A549 treated with Hydrocortisone at 1 μM for 4 hours (cell line): ENCODE measurements at places on chromosomes 5 and 9. TPM values are rescaled to one million over a fixed set of nuclear protein-coding genes. Genes with fewer than 3 reads are reported as not detected.

The EIF4EBP3 gene
- total RNA-seq: 0.39 to 3.0 TPM (median 1.8 TPM) in 5 replicates

The CTXN3 gene
- total RNA-seq: not detected in 5 replicates

The FRRS1L gene
- 0.15 to 0.21 TPM (median 0.21 TPM) in 5 replicates for total RNA-seq

The F2RL1 gene
- total RNA-seq: 228 to 272 TPM (median 255 TPM) in 5 replicates

The PCYOX1L gene
- total RNA-seq: 2.5 to 3.1 TPM (median 2.8 TPM) in 5 replicates

The CRB2 gene
- total RNA-seq: 0.09 to 0.20 TPM (median 0.10 TPM) in 5 replicates

The PPP3R2 gene
- total RNA-seq: not detected in 5 replicates

The CD274 gene
- total RNA-seq: 1.0 to 2.1 TPM (median 1.3 TPM) in 5 replicates

The TAF1L gene
- 0.01 TPM in 1 of 5 replicates, not detected in the others for total RNA-seq

The RALGPS1 gene
- total RNA-seq: 1.4 to 2.5 TPM (median 2.0 TPM) in 5 replicates

The FGD3 gene
- 0.10 to 0.93 TPM (median 0.27 TPM) in 5 replicates for total RNA-seq

The C9orf78 gene
- total RNA-seq: 46.5 to 54.9 TPM (median 48.5 TPM) in 5 replicates

The MYOT gene
- total RNA-seq: 0.12 to 0.30 TPM (median 0.25 TPM) in 3 of 5 replicates, not detected in the others

The SOX30 gene
- 0.06 to 0.07 TPM in 2 of 5 replicates, not detected in the others for total RNA-seq

The GHR gene
- total RNA-seq: 0.02 to 0.03 TPM (median 0.02 TPM) in 3 of 5 replicates, not detected in the others

The SLC12A7 gene
- 26.8 to 29.7 TPM (median 27.7 TPM) in 5 replicates for total RNA-seq

The SHOC1 gene
- total RNA-seq: 0.02 TPM in 1 of 5 replicates, not detected in the others

The WDR38 gene
- total RNA-seq: 0.13 to 0.21 TPM (median 0.20 TPM) in 5 replicates

The TLX3 gene
- not detected in 5 replicates for total RNA-seq

The PCDHA1 gene
- 0.14 to 0.29 TPM (median 0.23 TPM) in 5 replicates for total RNA-seq

The MUSK gene
- total RNA-seq: not detected in 5 replicates

The ADAMTS19 gene
- total RNA-seq: not detected in 5 replicates

The GFI1B gene
- total RNA-seq: 0.07 to 0.20 TPM (median 0.10 TPM) in 5 replicates

The SH3TC2 gene
- 0.60 to 0.99 TPM (median 0.69 TPM) in 5 replicates for total RNA-seq

The TMEM174 gene
- not detected in 5 replicates for total RNA-seq
